ENCODE measurements at places on chromosomes 2 and 18.

- DNase-seq: no peak
Measured at GRCh38 chr2:71922091-71922490, 225.6 kb downstream of the CYP26B1 start.

- DNase-seq: no peak
Measured at GRCh38 chr2:64551851-64552250, 27.7 kb downstream of the AFTPH start.

DNA sequence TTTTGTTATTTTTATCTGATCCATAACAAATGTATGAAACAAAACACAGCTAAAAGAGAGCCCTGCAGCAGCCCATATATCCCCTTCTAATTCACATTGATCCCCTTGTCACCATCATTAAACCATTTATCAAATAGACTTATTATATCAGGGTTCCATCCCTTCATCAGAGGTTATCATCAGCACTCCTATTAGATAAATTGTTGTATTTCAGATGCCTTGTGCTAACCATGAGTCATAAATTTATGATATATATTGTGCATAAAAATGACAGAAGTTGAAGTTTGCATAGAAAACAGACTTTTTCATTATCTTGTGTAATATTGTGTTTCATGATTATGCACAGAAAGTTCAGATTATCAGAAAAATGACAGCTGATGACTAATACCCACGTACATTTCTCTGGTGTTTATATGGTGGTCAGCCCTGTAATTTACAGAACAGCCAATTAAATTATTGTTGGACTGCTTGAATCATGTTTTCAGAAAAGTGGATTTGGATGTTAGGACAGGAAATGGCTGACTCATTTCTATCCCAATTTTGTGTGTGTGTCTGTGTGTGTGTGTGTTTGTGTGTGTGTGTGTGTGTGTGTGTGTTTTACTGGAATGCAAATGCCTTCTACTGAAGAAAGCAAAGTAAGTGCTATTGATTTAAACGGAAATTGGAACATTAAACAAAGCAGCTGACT lies 80.9 kb downstream of the PPP1R1C start:
- DNase-seq: no peak

- DNase-seq: no peak
Measured at GRCh38 chr18:14029512-14029911, 102.7 kb downstream of the ZNF519 start.

Measured in COR-L47 (cell line).